Stimulated activated CD4-positive, alpha-beta T cell treated with anti-CD3 and anti-CD28 coated beads, Interleukin-2, amount 100 ng/mL, for 48 hours (primary cell): ENCODE measurements at places on chromosomes 6 and 20.

GRCh38 chr20:48451401-48451800, 376.4 kb downstream of the PREX1 start:
- DNase-seq = no peak

- no peak for DNase-seq
Observed at GRCh38 chr20:24453869-24454268, 15.6 kb upstream of the SYNDIG1 start.

- DNase-seq = no peak
Observed at GRCh38 chr6:3196770-3197169, 30.7 kb downstream of the TUBB2B start.

DNA sequence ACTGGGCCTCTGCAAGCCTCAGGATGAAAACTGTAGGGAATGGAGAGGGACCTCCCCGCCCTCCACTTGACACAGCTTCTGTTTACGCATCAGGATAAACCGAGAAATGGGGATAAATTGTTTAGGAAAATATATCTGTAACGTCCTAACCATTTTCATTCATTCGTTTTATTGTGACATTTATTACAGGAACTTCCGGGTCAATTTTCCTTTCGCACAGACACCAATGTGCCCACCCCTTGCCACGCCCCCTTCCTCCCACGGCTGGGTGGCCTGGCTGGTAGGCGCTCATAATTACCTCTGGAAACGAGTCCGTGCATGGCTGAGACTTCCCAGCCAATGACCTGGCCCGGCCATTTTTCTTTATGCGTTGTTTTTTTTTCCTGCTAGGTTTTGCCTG, 96.1 kb downstream of the BMP7 start:
- no peak for DNase-seq

- no peak for DNase-seq
Observed at GRCh38 chr20:60199866-60200265, 241.6 kb downstream of the CDH26 start.

- DNase-seq = no peak
Observed at GRCh38 chr6:1735239-1735803, 125.6 kb downstream of the FOXC1 start.

DNA sequence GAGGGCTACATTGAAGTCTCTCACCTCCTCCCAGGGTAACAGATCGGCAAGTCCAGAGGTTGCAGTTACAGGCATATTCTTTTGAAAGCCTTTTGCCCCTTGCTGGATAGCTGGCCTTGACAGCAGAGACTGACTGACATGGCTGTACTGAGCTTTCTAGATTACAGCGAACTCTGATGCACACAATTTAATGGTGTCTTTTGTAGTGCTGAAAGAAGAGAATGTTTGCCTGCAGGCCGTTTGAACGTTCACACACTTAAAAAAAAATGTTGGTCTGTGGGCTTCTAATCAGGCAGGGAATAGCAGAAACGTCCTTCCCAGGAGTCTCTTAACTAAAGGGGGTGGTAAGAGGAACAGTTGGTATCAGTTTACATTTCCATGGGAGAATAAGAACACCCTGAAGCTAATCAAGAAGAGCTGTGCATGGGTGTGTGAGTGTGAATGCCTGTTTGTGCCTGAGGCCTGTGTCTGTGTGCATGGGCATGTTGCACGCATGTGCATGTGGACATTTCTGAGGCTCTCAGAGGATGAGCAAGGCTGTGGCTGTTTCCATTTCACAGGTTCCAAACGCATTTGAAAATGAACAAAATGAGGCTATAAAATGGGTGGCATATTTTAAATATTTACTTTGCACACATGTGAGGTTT, 213.9 kb upstream of the SSTR4 start:
- no peak for DNase-seq

DNA sequence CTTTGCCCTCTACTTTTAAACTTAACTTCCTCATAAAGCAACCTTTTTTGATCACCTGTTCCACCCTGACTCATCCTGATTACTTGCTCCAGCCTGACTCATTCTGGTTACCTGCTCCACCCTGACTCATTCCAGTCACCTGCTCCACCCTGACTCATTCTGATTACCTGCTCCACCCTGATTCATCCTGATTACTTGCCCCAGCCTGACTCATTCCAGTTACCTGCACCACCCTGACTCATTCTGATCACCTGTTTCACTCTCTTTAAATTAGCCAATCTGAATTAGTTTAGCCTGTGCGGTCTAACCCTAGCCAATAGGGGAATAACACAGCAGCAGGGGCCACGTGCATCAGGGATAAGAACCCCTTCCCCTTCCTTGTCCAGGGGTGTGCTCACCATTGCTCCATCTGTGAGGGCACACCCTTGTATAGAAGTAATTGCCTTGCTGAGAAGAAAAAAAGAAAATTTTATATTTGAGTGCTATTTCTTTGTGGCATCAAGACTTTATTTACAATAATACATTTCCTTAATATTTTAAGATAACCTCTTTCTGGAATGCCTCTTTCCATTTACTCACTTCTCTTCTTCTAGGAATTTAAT, 17.9 kb downstream of the HLA-G start:
- peak; percentile 15 for DNase-seq

DNA sequence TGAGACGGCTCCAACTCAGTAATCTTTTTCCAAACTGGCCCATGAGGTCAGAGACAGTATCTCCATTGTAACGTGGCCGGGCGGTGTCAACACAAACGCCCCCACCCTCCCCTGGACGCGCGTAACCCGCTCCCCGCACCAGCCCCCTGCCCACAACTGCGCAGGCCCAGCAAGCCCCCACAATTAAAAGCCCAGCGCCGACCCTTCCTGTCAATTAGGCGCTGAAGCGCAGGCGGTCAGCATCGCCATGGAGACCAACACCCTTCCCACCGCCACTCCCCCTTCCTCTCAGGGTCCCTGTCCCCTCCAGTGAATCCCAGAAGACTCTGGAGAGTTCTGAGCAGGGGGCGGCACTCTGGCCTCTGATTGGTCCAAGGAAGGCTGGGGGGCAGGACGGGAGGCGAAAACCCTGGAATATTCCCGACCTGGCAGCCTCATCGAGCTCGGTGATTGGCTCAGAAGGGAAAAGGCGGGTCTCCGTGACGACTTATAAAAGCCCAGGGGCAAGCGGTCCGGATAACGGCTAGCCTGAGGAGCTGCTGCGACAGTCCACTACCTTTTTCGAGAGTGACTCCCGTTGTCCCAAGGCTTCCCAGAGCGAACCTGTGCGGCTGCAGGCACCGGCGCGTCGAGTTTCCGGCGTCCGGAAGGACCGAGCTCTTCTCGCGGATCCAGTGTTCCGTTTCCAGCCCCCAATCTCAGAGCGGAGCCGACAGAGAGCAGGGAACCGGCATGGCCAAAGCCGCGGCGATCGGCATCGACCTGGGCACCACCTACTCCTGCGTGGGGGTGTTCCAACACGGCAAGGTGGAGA, at the start of the genes HSPA1A and HSPA1L:
Gene HSPA1A, plus strand, starts transcription at position 519 of the 814 bp plus-strand sequence. Its CDS starts 214 bp downstream, at position 733.
Gene HSPA1L, minus strand, starts transcription at position 259 of the 814 bp plus-strand sequence. CDS start 3,311 bp downstream, outside the sequence.
- DNase-seq = peak; percentile 51

DNA sequence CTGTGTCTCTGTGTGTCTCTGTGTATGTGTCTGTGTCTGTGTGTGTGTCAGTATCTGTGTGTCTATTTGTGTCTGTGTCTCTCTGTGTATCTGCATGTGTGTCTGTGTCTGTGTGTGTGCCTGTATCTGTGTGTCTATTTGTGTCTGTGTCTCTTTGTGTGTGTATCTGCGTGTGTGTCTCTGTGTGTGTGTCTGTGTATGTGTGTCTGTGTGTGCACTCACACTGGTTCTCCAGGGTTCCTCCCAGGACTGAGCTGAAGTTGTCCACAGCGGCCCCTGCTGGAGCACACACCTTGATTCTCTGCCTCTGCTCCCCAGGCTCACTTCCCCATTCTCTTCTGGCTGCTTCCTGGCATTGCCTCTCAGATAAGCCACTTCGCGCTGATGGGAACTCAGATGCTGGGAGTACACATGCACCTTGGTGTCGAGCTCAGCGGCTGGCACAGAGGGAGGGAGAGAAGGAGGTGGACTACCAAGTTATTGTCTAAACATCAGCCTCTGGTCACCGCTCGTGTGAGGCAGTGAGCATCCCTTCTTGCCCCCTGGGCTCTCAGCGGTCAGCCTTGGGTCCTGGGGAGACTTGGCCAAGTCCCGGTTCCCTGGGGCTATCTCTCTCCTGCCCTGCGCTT, 104.9 kb upstream of the NXT1 start:
- DNase-seq = peak; percentile 10

DNA sequence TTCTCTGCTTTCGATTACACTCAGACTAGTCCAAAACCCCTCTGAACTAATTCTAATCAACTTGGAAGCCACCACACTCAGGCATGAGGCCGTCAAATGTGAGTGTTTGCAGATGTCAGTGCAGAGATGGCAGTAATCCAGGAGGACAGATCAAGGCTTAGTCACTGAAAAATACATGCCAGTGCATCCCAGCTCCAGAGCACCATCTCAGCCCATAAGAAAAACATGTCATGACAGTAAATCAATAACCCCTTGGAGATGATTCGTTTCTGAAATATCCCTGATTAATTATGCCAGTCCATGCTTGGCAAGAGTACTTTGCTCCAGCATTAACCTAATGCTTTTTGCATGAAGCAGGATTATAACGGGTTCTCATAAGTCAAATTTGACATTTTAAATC, 179.5 kb downstream of the ADAT2 start:
- DNase-seq = no peak

- DNase-seq = no peak
Observed at GRCh38 chr20:48406912-48407340, 420.9 kb downstream of the PREX1 start.

DNA sequence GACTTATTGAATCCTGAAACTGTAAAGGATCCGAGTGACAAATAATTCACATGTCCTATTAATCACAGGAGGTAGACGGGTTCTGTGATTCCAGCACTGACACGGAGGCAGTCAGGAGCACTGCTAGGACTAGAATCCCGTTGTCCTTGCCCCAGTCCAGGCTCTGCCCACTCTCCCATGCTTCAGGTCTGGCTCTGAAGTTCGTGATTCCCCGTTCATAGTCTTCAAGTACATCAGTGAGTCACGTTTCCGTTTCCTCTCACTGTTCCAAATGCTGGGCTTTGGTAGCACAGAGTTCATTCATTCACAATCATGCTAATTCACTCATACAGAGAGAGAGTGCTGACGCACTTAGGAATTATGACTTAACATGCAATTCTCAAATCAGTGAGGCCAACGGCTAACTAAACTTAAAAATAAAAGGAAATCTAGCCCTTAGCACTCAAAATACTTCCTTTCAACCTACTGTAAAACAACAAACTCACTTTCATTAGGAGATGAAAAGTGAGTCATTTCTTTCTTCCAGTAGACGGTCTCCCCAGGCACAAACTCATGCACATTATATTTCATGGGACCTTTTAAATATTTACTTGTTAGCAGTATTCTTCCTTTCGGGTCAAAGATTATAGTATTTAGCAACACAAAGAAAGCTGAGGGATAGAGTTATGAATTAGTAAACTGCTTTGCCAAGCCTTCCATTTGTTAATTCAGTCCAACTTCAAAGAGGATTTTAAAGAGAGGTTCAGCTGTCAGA, 94.0 kb upstream of the NHSL1 start:
- peak; percentile 23 for DNase-seq

DNA sequence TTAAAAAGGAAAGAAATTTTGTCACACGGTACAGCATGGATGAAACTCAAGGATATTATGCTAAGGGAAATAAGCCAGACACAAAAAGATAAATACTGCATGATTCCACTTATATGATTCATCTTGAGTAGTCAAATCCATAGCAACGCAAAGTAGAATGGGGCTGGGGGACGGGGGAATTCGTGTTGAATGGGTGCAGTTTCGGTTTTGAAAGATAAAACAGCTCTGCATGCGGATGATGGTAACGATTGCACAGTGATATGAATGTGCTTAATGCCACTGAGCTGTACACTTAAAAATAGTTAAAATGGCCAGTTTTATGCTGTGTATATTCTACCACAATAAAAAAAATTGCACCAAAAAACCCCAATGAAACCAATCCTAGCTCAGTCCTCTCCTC, 52.9 kb upstream of the SIRPA start:
- DNase-seq = no peak

DNA sequence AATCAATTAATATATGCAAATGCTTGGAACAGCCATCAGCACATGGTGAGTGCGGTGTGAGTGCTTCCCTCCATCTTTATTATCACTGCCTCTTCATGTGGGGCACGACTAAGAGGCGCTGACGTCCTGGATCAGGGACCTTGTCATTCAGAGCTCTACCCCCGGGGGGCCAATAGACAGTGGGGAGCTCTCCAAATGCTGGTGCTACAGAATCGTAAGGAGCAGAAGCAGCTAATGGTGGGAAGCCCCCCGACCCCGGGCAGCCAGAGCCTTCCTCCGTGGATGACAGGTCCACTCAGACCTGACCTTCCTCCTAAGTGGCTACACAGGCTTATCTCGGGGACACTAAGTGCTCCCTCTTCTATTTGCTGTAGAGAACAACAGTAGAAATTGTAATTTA, 257.5 kb upstream of the PMEPA1 start:
- no peak for DNase-seq

DNA sequence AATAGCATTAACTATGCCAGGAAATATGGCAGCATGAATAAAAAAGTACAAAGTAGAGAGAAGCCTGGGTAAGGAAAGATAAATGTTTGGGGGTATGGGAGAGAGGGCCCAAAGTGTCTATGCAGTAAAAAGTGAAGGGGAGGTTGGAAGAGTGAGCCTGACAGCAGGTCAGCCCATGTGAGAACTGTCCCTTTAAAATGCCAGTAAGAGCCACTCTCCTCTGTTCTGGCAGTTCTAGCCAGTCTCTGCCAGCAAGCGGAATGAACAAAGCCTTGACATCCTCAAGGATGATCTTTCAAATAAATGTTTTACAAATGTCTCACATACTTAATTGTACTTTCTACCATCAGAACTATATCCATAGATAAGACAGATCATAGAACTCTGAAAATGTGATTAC, 164.5 kb downstream of the DST start:
- DNase-seq = no peak

- DNase-seq = no peak
Observed at GRCh38 chr6:155967322-155967721, 511.7 kb upstream of the NOX3 start.

DNA sequence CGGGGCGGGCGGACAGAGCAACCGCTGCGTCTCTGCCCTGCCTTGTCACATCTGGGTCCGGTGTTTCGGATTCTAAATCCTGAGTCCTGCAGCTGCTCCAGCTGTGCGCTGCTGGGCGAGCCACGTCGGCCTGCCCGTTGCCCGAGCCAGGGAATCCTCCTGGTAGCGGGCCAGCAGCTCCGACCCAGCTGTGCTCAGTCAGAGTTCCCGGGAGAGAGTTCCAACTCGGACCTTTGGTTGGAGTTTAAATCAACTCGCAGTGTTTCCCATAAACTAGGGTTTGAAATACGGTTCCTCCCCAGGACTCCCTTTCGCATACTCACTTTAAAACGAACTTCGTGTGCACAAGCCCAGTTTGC, 315 bp upstream of the PDE10A start:
- DNase-seq = no peak

GRCh38 chr6:111805511-111806164, 67.6 kb downstream of the FYN start:
- DNase-seq = no peak

- no peak for DNase-seq
Observed at GRCh38 chr20:17708675-17709360, 9.1 kb downstream of the BANF2 start.

DNA sequence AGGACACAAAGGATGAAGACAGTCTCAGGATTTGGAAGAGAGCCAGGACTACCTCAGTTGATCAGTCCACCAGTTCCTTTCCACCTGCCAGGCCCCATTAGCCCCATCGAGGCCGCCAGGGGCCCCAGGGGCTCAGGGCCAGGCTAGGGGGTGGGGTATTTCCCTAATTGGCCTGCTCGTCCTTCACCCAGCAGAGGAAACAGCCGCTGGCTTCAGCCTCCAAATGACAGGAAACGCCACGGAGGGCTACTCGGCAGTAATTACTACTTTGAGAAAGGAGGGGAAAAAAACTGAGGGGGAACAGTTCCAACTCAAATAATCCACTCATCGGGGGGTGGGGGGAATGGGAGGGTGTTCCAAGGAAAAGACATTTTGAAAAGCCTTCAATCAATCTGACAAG, 42.7 kb downstream of the MAFB start:
- DNase-seq = no peak
